ENCODE measurements at places on chromosomes 7 and 10.

GRCh38 chr7:90347759-90348158, 1.2 kb downstream of the GTPBP10 start:
- peaks cover 60% of the 10 kb centered on the region for H3K4me1 ChIP-seq
- DNase-seq, result no peak
- peak overlapping the region; percentile 97 for H3K27ac ChIP-seq
- H3K4me3 ChIP-seq, result peak overlapping the region; percentile 92
- no peaks in the 10 kb centered on the region for H3K27me3 ChIP-seq

GRCh38 chr10:77825965-77826364, 100.6 kb downstream of the DLG5 start:
- peaks cover 14% of the 10 kb centered on the region for H3K36me3 ChIP-seq
- no peaks in the 10 kb centered on the region for H3K4me1 ChIP-seq
- no peak overlapping the region for H3K4me3 ChIP-seq
- DNase-seq, result no peak
- H3K27me3 ChIP-seq, result no peaks in the 10 kb centered on the region

DNA sequence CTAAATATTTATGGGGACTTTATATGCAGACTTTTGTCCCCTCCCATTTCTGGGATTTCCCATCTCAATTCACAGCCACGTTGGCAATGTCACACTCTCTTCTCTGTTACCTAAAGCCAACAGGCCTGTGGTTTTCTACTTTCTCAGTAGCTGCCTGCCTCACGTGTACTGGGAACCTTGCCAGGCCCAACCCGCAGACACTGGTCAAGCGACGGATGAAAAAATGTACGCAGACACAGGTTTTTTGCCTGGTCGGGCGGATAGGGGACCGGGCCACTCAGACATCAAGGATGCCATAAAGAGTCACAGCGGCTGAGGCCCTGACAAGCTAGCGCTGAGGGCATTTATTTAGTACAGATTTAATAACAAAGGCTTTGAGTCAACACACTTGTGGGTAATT, 204.4 kb upstream of the DPP6 start:
- no peak overlapping the region for H3K4me3 ChIP-seq
- no peaks in the 10 kb centered on the region for H3K4me1 ChIP-seq
- no peaks in the 10 kb centered on the region for H3K27me3 ChIP-seq
- H3K36me3 ChIP-seq, result no peaks in the 10 kb centered on the region
- DNase-seq, result no peak
- no peak overlapping the region for H3K27ac ChIP-seq

GRCh38 chr10:68082872-68083271, 7.8 kb upstream of the HERC4 start:
- H3K27me3 ChIP-seq, result peaks cover 5% of the 10 kb centered on the region
- DNase-seq, result no peak
- no peak overlapping the region for H3K27ac ChIP-seq

- H3K27ac ChIP-seq, result no peak overlapping the region
- DNase-seq, result no peak
- H3K4me1 ChIP-seq, result no peaks in the 10 kb centered on the region
- H3K4me3 ChIP-seq, result no peak overlapping the region
- H3K36me3 ChIP-seq, result no peaks in the 10 kb centered on the region
- H3K27me3 ChIP-seq, result peaks cover 30% of the 10 kb centered on the region
Measured at GRCh38 chr10:132493756-132494290, 43.8 kb upstream of the INPP5A start.

- peaks cover 3% of the 10 kb centered on the region for H3K36me3 ChIP-seq
- H3K27ac ChIP-seq, result no peak overlapping the region
- no peak for DNase-seq
- H3K27me3 ChIP-seq, result no peaks in the 10 kb centered on the region
Measured at GRCh38 chr7:107321611-107322010, 148.2 kb upstream of the GPR22 start.

- no peak for DNase-seq
- peaks cover 16% of the 10 kb centered on the region for H3K27me3 ChIP-seq
- no peaks in the 10 kb centered on the region for H3K4me1 ChIP-seq
- H3K36me3 ChIP-seq, result peaks cover 2% of the 10 kb centered on the region
Measured at GRCh38 chr7:15685358-15686294, 857 bp downstream of the MEOX2 start.

DNA sequence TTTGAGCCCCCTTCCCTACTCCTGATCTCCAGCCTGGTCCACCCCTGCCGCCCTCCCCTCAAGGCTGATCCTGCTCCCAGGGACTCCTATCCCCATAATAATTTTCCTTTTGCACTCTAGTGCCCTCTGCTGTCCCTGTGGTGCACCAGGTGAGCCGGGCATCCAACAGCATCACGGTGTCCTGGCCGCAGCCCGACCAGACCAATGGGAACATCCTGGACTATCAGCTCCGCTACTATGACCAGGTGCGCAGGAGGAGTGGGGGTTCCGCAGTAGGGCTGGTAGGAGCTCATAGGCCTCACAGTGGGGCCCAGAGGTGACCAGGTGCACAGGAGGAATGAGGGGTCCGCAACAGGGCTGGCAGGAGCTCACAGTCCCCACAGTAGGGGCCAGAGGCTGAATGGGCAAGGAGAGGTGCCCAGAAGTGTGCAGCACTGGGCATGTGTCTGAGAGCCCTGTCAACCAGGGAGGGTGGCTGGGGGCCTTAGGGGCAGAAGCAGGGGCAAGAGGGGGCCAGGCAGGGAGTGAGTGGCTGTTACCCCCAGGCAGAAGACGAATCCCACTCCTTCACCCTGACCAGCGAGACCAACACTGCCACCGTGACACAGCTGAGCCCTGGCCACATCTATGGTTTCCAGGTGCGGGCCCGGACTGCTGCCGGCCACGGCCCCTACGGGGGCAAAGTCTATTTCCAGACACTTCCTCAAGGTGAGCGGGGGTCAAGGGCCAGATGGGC, 11.7 kb downstream of the EPHB6 start:
- H3K36me3 ChIP-seq, result peaks cover 5% of the 10 kb centered on the region
- H3K4me3 ChIP-seq, result no peak overlapping the region
- no peaks in the 10 kb centered on the region for H3K4me1 ChIP-seq
- H3K27me3 ChIP-seq, result no peaks in the 10 kb centered on the region
- no peak overlapping the region for H3K27ac ChIP-seq

GRCh38 chr10:60480865-60481563, 91.3 kb upstream of the ANK3 start:
- no peaks in the 10 kb centered on the region for H3K36me3 ChIP-seq
- H3K4me3 ChIP-seq, result no peak overlapping the region
- H3K4me1 ChIP-seq, result peaks cover 17% of the 10 kb centered on the region
- H3K27me3 ChIP-seq, result no peaks in the 10 kb centered on the region
- H3K27ac ChIP-seq, result no peak overlapping the region

DNA sequence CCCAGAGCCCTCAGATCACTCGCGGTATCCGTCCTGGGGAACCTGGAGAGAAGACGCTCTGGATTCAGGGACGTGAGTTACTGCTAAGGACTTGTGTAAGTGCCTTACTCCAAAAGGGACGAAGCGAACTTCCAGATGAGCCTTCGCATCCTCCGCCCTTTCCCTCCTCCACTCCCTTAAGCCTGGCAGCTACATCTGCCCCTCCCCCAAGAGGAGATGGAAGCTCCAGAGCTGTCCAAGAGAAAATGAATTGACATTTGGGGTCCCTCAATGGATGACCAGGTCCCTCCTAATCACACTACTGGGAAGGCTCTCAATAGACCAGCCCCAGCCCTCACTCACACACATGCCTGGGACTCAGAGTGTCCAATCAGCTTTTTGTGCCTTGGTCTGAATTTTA, 31.3 kb upstream of the GDF10 start:
- no peaks in the 10 kb centered on the region for H3K36me3 ChIP-seq
- no peak for DNase-seq
- no peaks in the 10 kb centered on the region for H3K27me3 ChIP-seq
- H3K4me1 ChIP-seq, result peaks cover 6% of the 10 kb centered on the region
- H3K27ac ChIP-seq, result no peak overlapping the region

DNA sequence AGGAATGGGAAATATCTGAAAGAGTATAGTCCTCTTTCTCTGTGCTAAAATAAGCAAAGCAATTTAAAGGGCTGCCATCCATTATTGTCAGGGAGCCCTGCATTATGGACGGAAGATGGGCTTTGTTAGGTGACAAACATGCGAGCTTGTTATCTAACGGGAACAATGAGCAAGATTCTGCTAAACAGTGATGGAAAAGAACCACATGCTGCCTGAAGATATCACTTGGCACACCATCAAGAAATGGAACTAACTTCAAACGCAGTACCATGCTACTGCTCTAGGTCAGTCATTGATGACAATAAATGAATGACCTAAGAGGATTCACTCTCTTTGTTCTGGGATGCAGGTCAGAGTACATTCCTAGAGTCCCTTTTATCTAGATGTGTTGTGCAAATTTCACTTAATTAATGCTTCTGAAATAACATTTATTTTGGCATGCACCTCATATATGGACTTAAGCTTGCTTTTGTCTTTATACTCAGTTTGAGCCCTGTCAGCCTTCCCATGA, 175.7 kb upstream of the PTN start:
- H3K36me3 ChIP-seq, result no peaks in the 10 kb centered on the region
- no peak overlapping the region for H3K27ac ChIP-seq
- no peak overlapping the region for H3K4me3 ChIP-seq
- DNase-seq, result no peak
- no peaks in the 10 kb centered on the region for H3K27me3 ChIP-seq

GRCh38 chr7:95590387-95591248, 5.7 kb downstream of the PDK4 start:
- DNase-seq, result no peak
- no peaks in the 10 kb centered on the region for H3K4me1 ChIP-seq
- no peaks in the 10 kb centered on the region for H3K36me3 ChIP-seq
- peaks cover 7% of the 10 kb centered on the region for H3K27me3 ChIP-seq
- H3K4me3 ChIP-seq, result no peak overlapping the region

All from central memory CD8-positive, alpha-beta T cell (primary cell).